Activated T-cell treated with anti-CD3 and anti-CD28 coated beads for 1 hour (primary cell): ENCODE measurements at places on chromosomes 11 and 22.

DNA sequence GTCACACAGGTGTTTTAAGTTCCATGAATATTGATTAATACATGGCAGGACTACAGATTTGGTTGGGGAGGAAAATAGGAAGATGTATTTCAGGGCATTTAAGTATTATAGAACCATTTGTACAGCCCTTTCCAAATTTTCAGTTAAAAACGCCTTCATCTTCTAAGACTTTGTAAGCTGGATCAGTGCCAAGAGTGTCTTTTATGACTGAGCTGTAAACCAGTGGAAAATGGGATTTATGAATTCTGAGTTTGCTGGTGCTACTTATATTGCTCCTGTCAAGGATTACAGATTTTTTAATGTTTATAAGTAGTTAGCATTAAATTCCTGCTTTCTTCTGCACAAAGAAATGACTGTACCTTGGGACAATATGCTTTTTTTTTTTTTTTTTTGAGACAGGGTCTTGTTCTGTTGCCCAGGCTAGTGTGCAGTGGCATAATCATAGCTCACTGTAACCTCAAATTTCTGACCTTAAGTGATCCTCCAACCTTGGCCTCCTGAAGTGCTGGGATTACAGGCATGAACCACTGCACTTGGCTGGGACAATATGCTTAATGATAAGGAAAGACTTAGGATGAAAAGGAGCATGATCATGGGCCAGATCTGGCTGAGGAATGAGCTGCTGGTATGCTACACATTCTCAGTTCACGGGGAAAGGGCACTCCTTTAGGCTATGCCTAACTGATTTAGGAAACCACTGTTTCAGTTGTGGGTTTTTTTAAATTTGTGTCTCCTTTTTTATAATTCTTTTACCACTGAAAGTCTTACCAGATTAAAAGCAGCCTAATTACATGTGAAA lies 113.6 kb upstream of the MTNR1B start:
- no peak for DNase-seq

DNA sequence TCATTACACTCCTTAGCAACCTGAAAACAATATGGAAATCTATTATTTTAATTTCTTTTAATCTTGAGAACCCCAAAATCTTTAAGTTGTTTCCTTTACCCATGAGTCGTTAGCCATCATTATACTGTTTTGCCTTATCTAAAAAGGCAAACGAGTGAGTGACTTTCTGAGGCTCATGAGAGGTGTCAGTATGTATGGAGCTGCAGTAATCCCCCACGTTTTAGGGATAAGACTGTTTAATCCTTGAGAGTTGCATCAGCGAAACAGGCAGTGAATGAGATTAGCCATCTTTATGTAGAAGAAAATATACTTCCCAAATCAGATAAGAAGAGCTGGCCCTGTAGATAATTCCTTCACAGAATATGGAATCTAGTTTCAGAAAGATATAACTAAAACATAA lies 1147.0 kb downstream of the DLG2 start:
- DNase-seq: no peak

- no peak for DNase-seq
Observed at GRCh38 chr22:33515795-33516194, 404.5 kb downstream of the LARGE1 start.

DNA sequence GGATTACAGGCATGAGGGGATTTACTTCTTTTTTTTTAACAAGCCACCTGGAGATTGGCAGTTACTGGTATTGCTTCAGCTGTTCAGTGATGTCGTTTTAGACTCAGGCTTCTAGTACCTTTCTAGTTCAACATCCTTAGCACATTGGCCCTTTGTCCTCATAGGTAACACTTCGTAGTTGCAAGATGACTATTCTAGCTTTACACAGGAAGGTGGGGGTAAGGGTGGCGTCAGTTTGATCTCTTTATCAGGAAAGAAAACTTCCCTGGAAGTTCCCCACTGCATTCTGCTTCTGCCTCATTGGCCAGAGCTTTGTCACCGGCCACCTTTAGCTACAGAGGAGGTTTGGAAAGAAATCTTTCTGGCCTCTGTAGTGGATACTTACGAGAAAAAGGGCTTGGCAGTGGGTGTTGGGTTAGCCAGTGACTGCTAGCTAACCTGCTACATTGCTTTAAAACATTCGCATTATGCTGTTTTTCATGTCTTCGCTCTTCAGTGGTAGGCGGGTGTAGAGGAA lies 40.7 kb downstream of the SFI1 start:
- no peak for DNase-seq

GRCh38 chr11:119832202-119832935 lies 103.4 kb upstream of the NECTIN1 start:
- DNase-seq: no peak

DNA sequence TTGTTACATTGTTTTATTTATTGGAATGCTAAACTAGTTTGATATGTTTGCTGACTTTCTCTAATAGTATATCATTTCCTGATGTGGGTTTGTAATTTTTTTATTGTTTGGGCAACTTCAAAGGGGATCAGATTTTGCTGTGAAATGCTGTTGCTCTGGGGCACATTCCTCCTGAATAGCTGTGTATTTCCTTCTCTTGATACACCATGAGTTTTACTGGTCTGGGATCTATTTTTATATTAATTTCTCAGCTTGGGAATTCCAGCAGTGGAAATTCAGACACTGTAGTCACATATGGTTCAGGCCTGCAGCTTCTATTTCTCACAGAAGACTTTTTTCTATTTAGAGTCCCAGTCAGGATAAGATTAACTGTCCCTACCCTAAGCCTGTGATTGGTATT lies 58.9 kb downstream of the RPUSD4 start:
- no peak for DNase-seq

DNA sequence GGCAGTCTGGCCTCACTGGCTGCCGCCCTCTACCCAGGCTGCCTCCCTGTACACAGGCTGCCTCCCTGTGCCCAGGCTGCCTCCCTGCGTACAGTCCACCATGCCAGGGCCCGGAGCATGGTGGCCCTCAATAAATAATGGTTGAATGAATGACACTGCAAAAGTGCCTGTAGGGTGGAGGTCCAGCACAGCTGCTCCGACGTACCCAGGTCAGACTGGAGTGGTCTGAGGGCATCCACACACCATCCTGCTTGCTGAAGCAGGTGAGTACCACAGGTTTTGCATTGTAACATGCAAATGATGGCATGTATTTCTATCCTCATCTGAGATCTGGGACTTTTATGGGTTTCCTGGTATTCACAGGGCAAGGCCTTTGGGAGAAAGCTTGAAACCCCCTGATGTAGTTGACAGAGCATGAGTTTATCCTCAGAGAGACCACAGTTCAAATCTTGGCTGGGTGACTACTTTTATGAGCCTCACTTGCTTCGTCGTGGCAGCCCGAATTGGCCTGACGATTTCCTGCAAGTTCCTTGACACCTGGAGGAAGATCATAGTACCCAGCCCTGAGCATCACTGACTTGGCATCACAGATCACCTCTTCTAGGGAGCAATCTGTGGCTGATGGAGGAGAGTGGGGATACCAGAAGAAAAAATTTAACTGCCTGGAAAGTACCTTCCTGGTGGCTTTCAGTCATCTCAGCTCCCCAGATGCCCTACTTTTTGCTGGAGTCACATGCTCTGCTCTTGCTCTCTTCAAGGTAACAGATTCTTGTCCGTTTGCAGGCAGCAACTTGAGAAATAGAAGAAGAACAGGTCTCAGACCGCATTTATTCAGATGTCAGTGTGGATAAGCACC lies 16.0 kb upstream of the CYB5R3 start:
- no peak for DNase-seq

DNA sequence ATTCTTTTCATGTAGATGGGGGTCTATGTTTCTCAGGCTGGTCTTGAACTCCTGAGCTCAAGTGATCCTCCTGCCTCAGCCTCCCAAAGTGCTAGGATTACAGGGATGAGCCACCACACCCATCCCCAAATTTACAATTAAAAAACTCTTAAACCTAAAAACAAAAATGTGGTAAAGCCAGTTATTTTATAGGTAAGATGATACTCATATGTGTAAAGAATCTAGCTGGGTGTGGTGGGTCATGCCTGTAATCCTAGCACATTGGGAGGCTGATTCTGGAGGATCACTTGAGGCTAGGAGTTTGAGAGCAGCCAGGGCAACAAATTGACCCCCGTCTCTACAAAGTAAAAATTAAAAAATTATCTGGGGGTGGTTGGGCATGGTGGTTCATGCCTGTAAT lies 4.0 kb upstream of the RBM14 start:
- DNase-seq: no peak

DNA sequence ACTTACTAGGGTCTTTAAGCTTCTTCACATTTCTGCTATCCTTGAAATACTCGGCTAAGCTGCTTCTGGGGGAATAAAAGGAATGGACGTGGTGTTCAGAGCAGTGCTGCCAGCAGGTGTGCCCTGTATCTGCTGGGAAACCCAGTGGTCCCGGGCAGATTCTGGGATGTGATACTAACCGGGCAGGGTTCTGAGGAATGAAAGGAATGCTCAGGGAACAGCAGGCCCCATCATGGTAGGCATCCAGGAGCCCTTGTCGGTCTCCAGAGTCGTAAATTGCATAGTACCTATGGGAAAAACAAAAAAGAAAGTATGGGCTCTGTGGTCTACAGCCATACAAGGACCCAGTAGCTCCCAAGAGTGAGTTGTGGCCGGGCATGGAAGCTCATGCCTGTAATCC lies 4.5 kb upstream of the TMEM223 start:
- no peak for DNase-seq
